Skin of body (tissue), 3 donors: ENCODE measurements at places on chromosomes 13 and 19. TPM values are rescaled to one million over a fixed set of nuclear protein-coding genes. Genes with fewer than 3 reads are reported as not detected.

The TEX29 gene
- total RNA-seq, result 0.49 TPM

The POLR2E gene
- 47.1 TPM for total RNA-seq

The CCDC194 gene
- total RNA-seq, result not detected

DNA sequence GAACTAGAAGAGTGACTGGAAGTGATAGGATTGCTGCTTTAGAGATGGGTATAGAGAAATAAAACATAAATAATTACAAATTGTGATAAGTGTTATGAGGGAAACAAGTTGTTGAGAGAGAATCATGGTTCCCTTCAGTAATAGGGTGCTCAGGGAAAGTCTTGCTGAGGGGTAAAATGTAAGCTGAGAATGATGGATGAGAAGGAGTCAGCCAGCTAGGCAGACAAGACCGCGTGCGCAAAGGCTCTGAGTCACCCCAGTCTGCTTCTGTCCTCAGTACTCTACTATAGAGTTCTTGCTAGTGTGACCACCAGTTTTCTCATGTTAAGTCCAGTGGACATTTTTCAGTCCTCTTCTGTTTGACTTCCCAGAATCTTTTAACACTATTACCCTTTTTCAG is 39.5 kb downstream of the PCCA start:
- no peak for DNase-seq

- DNase-seq, result no peak
Observed at GRCh38 chr13:102132777-102133295, 269.0 kb downstream of the FGF14 start.
